ENCODE measurements at places on chromosomes 4 and X.

- DNase-seq = no peak
These were observed 302.9 kb upstream of the GATB start for GRCh38 chr4:152063621-152064240.

DNA sequence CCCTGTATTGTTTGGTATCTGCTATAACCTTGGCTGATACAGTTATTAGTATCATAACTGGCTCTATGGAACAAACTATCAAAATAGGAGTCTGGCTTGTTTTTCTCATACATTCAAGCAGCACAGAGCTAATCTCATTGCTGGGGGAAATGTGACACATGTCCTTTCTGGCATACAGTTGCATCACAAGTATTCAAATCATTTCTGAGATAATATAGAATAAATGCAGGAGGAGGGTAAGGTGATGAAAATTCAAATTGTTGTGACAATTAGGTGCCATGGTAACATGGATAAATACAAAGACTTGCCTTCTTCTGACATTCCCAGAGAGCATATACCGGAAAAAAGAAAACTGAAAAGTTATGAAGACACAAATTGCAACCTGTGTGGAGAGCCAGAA is 2706.8 kb downstream of the ARAP2 start:
- DNase-seq = no peak

DNA sequence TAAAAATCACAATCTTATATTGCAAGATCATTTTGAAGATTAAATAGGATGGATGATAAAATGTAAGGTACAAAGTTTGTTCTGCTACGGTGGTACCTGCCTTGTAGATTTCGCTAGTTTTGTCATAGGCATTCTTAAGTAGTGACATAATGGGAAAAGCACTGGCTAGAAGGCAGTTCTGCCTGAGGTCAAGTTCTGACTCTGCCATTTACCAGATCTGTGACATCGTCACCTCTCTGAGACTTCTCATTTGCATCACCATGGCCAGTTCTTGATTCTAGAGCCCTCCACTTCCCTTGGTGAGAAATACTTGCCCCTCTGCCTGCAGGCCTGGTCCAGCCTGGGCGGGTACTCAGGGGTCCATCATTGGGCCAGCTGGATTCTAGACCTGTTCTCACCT is 85.2 kb downstream of the HS3ST1 start:
- no peak for DNase-seq

GRCh38 chr4:40749717-40750460 is at the start of gene NSUN7:
Gene NSUN7 (plus strand): TSS chr4:40749955. CDS start chr4:40750694, 739 bp downstream.
- DNase-seq = no peak

- no peak for DNase-seq
These were observed 83.4 kb downstream of the MSN start for GRCh38 chrX:65750674-65751469.

GRCh38 chrX:141279476-141279875 is 37.2 kb upstream of the SPANXC start:
- no peak for DNase-seq

GRCh38 chrX:153411255-153411987 is at the start of gene ZFP92:
Gene ZFP92 (plus strand): TSS chrX:153411472. CDS start chrX:153418323, 6,851 bp downstream.
- DNase-seq = no peak

GRCh38 chr4:15989424-15989823 is 26.4 kb upstream of the FGFBP2 start:
- no peak for DNase-seq

DNA sequence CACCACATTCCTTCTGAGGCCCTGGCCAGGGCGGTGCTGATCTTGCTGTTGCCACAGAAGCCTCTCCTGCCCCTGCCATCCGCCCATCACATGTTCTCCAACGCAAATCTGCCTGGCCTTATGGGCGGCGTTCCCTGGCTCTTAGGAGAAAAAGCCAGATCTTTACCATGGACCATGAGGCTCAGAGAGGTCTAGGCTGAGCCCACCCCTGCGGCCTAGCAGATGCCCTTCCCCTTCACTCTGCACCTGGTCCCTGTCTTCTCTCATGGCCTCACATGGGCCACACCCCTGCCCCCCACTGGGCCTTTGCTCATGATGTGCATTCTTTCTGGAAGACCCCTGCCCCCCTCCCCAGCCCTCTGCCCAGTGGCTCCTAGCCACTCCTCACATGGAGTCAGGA is 78.5 kb downstream of the CRMP1 start:
- DNase-seq = no peak

DNA sequence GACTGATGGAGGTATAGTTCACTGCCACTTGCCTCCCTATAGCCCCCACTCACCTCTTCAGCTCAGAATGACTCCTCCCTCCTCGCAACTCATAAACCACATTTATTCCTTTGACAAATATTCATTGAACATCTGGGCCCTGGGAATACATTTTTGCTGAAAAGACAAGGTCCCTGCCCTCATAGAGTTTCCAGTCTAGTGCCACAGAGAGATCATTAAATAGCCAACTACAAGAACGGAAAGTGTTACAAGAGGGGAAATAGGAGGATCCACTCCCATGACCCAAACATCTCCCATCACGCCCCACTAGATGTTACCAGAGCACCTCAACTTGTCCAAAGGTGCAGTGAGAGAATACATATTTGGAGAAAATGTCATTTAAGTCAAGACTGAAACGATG is 3.2 kb upstream of the KLF3 start:
- DNase-seq = no peak

GRCh38 chrX:95058815-95059214 is 1384.8 kb downstream of the FAM133A start:
- no peak for DNase-seq

DNA sequence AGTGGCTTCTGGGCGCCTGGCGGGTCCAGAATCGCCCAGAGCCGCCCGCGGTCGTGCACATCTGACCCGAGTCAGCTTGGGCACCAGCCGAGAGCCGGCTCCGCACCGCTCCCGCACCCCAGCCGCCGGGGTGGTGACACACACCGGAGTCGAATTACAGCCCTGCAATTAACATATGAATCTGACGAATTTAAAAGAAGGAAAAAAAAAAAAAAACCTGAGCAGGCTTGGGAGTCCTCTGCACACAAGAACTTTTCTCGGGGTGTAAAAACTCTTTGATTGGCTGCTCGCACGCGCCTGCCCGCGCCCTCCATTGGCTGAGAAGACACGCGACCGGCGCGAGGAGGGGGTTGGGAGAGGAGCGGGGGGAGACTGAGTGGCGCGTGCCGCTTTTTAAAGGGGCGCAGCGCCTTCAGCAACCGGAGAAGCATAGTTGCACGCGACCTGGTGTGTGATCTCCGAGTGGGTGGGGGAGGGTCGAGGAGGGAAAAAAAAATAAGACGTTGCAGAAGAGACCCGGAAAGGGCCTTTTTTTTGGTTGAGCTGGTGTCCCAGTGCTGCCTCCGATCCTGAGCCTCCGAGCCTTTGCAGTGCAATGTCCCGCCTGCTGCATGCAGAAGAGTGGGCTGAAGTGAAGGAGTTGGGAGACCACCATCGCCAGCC is at the start of gene ATOH1:
Gene ATOH1 (plus strand): TSS at position 422 of the 663 bp plus-strand sequence. CDS start 174 bp downstream, at position 596.
- no peak for DNase-seq

- no peak for DNase-seq
These were observed 69.9 kb upstream of the ELOVL6 start for GRCh38 chr4:110268352-110268751.

GRCh38 chr4:186104890-186105646 is 564 bp downstream of the FAM149A start:
- no peak for DNase-seq

DNA sequence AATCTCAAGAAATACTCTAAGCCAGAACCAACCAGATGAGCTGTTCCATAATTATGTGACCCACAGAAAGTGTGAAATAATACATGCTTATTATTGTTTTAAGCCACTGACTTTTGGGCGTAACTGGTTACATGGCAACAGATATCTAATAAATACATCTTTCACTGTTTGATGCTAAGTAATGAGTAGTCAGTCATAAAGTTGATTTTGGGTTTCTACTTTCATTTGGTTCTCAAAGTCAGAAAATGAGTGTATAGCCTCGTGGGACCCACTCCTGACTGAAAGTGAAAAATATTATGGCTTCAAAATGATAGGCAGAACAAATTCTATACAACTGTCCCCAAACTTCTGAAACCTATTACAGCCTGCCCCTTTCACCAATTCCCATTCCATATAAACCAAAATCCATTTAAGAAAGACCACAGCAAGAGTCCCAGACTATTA is 88.0 kb upstream of the CBR4 start:
- no peak for DNase-seq

DNA sequence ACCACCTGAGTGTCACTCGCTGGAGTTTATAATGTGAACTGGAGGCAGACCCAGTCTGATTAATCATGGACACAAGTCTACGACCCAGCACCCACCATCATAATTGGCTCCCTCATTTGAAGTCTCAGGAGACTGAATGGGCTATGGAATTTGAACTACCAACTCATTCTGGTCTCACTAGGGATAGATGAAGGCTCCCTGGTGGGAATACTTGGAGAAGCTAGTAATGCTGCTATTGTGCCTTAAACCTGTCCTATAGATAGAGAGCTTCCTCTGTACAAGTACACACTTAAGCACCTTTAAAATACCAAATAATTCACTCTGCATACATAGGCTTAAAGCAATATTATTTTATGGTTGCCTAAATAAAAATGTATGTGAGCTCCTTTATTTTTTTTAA is 90.8 kb upstream of the SMARCAD1 start:
- DNase-seq = peak; percentile 19

DNA sequence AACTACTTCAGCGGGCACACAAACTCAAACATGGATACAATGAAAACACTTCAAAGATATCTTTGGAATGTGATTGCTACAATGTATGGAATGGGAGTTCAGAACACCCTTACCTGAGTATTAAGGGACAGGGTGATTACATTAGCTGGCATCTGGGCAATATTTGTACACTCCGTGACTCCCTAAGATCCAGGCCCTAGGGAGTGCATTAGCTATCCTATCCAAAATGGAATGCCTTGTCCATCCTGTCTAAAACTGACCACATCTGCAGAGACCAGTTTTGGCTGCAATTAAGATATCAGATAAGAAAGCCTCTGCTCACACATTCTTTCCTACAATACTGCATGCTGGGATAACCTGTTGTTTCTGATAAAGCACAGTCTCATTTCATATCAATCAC is 176.6 kb upstream of the EMCN start:
- DNase-seq = no peak

DNA sequence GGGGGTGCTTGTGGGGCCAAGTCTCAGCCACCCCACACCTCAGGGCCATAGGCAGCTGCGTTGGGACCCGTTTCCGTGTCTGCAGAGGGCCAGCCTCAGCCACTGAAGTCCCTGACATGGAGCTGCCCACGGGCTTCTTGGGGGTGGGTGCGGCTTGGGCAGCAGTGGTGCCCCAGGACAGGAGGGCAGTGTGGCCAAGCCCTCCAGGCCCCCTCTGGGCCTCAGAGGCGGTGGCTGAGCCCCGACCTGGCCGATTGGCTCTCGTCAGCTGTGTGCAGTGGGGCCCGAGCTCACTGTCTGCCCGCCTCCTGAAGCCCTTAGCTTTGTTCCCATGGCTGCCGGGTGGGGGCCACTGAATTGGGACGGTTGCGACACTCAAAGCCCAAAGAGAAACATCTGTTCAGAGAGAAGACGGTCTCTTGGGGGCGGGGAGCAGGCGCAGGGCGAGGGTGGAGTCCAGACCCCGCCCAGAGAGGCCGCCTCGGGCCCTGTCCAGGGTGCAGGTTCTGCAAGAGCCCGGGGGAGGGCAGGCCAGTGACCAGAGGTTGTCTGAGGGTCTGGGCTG is 9.1 kb downstream of the FGFR3 start:
- DNase-seq = peak; percentile 75

All from Karpas-422 (cell line).